MV-4-11 (cell line): ENCODE measurements at places on chromosomes 5 and 9.

GRCh38 chr9:115038178-115038577, 79.8 kb downstream of the TNC start:
- DNase-seq, result no peak

DNA sequence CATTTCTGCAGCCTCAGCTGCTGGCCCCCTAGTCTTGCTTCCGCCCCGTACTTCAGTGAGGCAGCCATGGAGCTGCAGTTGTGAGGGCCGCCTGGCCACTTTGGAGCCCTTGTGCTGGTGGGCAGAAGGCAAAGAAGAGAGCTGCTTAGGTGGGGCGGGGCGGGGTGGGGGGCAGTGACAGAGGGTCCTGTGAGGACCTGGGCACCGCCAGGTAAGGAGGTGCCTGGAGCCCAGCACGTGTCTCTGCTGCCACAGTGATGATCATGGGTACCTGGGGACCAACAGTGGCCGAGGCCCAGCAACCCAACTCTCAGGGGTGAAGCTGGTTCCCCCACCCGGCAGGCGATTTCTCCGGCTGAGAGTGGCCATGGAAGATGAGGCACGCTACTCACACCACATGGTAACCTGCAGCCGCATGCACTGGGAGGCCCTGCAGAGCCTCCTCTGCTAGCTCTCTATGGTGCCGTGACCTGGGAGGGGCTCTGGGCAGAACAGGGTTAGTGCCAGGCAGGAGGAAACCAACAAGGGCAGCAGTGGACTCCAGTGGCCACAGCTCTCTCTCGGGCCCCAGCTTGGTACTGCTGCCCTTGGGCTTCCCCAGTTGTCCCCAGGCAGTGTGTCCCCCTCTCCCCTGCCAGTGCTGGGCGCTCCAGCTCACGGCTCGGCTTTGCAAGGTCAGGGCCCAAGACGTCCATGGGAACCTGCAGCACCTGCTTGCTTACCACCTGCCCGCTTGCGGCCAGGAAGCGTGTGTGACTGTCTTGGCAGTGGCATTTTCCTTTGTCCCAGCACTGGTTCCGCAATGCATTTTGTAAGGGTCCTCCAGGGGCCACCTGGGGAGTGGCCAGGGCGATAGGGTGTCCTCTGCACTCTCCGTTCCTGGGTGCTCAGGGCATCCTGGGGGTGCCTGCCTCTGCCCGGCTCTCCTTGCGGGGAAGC, 24.0 kb downstream of the NDUFS6 start:
- no peak for DNase-seq

DNA sequence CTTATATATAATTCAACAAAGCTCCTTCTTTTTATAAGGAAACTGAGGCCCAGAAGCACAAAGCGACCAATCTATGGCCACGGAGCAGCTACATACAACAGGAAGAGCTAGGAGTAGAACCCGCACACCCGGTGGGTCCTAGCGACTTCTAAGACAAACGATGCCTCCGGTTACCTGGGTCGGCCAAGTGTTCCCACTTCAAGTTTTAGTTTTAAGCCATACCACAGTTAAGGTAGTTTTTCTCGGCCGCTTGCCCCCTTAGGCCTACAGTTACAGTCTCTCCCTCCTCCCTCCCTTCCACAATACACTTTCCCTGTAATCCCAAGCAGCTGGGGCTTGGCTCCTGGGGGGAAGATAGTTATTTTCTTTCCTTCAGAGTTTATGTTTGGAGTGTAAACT, 533 bp downstream of the SREK1IP1 start:
- DNase-seq, result no peak

DNA sequence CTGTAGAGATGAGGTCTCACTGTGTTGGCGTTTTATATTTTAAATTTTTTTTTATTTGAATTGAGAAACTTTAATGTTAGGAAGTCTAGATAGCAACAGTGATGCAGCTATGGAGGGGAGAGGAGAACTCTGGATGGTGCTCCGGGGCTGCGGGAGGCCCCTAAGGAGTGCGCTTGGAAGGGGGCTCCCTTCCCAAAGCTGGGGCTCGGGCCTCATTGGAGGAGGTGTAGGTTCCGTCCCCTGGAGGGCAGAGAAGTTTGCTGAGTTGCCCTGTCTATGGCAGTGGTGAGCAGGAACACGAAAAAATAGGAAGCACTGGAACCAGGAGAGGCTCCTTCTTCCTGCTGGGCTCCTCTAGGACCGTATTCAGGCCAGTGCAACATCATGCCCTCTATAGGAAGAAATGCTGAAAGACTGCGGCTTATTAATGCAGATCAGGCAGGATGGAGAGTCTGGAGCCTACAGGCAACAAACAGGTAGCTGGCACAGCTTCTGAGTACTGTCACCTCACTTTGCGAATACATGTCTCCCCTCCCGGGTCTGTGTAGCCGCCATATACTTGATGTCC, 16.1 kb downstream of the AHRR start:
- no peak for DNase-seq

DNA sequence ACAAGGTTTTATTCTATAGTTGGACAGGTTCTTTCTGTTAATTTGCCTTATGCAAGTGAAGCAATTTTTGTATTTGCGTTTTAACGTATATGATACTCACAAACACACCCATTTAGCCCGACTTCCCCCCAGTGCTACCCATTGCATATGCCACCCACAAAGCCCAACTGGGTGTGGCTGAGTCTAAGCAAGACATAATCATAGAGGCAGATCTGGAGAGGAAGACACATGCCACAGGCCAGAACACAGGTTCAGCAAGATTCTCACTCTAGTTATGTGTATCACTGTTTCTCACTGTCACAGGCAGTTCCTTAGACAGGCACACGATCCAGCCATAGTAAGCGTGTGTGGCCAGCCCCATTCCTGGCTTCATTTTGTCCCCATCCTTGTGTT, 29.0 kb upstream of the PUM3 start:
- no peak for DNase-seq

DNA sequence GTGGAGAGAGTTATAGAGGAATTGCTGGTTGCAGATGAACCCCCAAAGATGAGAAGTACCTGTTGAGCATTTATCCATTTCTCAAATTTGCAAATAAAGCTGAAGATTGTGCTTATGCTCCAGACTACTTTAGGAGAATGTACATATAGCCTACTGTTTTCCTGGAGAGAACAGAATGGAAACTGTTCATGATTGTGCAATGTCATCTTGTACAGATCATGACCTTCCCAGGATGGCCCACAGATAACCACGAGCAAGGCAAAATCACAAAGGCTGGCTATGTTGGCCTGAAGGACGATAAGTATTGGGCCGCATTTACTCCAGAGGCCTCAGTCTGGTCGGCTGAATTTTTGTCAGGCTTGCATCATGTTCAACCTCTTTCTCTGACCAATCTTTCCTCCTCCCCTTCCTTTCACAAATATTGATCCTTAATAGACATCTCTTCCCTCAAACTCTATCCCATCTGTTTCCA, 28.5 kb upstream of the RICTOR start:
- no peak for DNase-seq

DNA sequence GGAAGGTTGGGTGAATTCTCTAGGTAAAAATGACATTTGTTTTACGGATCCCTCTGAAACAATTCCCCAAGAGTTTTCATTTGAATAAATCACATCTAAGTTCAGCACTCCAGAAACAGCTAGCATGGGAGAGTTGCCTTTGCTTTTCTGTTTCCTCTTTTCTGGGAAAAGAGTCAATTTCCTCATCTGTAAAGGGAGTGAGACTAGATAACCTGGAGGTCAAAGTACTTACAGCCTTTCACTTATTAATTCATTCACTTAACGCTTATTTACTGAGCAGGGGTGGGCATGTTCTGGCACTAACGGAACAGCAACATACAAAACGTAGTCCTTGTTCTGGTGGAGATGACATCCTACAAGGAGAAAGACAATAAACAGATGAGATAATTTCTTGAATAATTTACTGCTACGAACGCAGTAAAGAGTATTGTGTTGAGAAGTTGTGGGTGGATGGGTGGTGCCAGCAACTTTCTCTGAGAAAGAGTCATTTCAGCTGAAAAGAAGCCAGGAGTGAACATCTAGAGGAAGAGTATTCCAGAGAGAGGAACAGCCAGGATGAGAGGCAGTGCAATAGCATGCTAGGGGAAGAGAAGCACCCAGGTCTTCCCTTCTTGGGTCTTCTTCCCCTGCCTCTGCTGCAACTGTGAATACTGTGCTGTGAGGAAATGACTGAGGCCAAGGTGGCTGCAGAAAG, 335.6 kb downstream of the ZSWIM6 start:
- DNase-seq, result no peak

DNA sequence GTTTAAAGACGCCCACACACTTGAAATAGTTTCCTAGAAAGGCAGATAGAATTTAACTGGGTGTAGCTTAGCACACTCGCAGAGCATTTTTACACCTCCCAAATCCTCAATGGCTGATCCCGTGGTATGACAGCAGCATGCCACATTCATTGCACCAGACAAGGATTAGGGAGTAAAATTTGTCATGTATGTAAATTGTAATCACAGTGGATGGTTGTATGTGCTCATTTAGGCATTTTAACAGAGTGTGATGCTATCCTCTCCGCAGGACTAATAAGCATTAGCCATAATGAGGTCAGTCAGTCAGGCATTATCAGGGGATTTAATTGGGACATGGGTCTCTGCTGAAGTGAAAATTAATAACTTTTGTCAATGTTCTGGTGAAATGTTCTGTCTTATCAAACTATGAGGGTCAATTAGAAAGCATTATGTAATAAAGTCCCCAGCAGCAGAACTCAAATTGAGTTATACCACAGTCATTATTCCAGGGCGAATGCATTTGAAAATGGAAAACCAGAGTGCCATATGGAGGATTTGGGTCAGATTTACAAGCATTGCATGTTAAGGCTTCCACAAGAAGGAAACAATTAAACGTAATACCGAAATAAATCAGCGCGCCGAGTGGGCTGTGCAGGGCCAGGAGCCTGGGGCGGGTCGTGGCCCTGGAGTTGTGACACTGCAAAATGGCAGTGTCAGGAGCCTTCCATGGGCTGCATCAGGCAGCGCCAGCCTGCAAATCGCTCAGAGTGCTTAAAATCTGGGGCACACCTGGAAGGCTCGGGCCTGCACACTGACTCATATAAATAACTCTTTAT, 602.2 kb downstream of the BNC2 start:
- DNase-seq, result no peak

- no peak for DNase-seq
These were observed 2.9 kb upstream of the LPCAT1 start for GRCh38 chr5:1526681-1527131.

DNA sequence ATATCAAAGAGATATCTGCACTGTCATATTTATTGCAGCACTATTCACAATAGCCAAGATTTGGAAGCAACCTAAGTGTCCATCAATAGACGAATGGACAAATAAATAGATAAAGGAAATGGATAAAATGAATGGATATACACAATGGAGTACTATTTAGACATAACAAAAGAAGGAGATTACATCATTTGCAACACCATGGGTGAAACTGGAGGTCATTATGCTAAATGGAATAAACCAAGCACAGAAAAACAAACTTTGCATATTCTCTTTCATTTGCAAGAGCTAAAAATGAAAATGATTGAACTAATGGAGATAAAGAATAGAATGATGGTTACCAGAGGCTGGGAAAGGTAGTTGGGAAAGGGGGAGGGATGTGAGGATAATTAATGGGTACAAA, 155.0 kb upstream of the PTGER4 start:
- no peak for DNase-seq

DNA sequence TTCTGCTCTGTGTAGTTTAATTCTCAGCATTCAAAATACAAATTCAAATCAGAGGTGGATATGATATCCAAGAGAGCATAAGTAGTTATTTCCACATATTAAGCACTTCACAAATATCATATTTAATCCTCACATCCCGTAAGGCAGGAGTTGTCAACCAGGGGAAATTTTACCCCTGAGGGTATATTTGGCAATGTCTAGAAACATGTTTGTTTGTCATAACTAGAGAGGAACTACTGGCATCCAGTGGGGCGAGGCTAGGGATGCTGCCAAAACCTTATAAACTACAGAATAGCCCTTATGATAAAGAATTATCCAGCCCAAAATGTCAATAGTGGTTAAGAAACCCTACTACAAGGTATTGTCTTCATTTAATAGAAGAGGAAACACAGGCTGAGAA, 619.4 kb downstream of the SLCO4C1 start:
- DNase-seq, result no peak

DNA sequence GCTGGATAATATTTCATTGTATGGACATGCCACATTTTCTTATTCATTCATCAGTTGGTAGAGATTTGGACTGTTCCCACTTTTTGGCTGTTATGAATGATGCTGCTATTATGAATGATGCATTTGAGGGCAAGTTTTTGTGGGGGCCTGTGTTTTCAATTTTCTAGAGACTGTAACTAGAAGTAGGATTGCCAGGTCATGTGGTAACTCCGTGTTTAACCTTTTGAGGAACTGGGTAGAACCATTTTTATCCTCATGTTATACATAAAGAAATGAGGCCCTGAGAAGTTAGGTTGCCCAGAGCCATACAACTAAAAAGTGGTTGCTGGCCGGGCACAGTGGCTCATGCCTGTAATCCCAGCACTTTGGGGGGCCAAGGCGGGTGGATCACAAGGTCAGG, 22.4 kb upstream of the STRBP start:
- DNase-seq, result peak; percentile 43

DNA sequence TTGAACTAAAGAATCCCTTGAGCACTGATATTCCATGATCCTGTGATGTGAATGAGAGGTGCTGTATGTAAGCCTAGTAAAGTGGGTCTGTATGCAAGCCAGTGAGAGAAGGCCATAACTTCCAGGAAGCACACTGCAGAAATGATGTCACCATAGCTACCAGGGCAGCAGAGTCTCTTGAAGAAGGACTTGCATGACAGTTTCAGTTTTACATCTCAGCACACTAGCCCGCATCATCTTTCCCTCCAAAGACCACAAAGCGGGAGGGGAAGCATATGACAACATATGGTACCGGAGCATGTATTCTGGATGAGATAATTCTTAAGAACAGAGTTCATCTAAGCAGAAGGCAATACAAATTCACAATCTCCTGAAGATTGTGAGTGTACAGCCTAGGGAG, 37.6 kb upstream of the MAST4 start:
- DNase-seq, result peak; percentile 88

DNA sequence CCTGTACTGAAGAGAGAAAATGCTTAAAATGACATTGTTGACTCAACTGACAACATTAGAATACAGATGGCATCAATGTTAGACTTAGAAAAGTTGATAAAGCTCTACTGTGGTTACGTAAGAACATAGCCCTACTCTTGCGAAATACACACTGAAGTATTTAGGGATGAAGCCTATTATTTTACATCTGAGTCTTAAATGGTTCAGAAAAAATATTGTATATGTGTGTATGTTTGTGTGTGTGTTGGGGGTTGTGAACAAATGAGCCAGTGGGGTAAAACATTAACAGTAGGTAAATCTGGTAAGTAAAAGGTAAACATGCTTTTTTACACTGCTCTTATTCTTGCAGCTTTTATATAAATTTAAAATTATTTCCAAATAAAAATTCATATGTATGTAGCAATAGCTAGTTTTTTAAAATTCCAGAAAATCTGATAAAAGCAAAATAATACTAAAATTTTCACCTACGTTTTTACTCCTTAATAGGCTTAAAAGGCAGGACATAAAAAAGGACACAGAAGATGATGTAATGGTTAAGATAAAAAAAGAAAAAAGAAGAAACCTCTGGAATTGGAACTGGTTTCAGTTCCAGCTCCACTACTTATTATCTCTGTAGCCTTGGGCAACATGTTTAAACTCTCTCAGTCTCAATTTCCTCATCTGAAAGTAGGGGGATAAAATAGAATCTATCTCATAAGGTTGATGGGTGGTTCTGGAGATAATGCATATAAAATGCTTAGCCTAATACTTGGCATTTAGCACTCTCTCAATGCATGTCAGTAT, 44.3 kb downstream of the GARNL3 start:
- DNase-seq, result peak; percentile 93

GRCh38 chr9:89608641-89609335, 4.0 kb downstream of the GADD45G start:
- no peak for DNase-seq
